Stimulated activated CD8-positive, alpha-beta memory T cell treated with anti-CD3 and anti-CD28 coated beads, Interleukin-15, amount 100 ng/mL, for 24 hours (primary cell): ENCODE measurements at places on chromosomes 2 and 18.

DNA sequence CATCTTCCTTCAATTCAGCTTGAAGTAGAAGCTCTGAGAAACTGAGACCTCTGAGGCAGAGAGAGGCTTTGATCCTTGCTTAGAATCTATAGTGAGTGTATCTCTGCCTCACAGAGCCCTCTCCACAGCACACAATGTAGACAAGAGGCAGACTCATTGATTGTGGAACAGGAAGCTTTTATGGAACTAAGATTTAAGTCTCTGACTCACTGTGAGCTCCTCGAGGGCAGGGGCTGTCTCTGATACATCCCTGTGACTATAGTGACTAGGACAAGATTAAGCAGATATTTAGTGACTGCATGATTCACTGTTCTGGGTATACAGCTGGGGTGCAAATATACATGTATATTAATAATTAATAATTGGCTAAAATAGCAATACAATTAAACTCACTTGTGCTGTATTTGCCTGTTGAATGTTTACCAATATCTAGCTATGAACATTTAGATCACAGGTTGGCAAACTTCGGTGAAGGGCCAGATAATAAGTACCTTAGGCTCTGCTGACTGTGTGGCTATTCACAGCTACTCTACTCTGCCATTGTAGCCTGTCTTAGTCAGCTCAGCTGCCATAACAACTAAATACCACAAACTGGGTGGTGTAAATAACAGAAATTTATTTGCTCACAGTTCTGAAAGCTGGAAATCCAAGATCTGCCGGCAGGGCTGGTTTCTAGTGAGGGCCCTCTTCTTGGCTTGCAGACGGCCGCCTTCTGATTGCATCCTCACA is 54.4 kb downstream of the ARHGEF4 start:
- DNase-seq, result no peak

- no peak for DNase-seq
Measured at GRCh38 chr2:190600293-190601103, 48.4 kb upstream of the NAB1 start.

GRCh38 chr2:201057087-201057521 is 14.4 kb downstream of the HYCC2 start:
- DNase-seq, result no peak

GRCh38 chr2:37842732-37843440 is 82.2 kb upstream of the RMDN2 start:
- no peak for DNase-seq

DNA sequence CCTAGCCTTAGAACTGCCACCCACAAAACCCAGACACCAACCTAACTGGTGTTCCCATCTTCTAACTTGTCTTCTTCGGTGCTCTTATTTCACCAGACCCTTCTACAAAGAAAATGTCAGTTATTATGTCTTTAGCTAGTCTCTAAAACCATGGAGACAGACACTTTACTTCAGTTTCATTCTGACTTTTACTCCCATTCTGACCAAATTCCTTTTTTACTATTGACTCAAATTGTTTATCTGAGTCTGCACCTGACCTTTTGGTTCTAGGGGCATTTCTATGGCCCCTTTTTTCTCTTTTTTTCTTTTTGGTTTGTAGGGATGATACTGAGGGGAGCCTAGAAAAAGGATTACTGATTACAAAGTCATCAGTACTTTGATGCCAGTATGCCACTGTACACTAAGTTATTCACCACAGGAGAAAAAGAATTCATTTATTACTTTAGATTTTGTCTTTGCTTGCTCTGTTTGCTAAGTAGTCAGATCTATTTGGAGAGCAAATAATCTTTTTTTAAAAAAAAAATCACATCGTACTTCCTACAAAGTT is 6.8 kb upstream of the SLC1A4 start:
- DNase-seq, result no peak

DNA sequence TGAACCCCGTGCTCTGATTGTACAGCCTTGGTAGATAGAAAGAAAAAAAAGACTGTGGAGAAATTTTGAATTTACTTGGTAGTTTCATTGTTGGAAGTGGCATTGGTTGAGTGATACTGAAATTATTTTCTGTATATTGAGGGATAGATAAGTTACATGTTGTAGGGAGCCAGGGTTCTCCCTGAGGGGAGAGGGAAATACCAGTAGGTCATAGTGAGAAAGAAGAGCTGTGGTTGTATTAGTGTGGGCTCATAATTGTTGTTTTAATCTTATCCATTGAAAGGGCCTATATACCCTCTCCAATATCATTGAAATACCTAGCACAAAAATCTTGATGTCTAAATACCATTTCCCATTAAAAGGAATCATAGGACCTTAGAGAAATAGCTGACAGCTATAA is 16.9 kb upstream of the RAB31 start:
- DNase-seq, result no peak

DNA sequence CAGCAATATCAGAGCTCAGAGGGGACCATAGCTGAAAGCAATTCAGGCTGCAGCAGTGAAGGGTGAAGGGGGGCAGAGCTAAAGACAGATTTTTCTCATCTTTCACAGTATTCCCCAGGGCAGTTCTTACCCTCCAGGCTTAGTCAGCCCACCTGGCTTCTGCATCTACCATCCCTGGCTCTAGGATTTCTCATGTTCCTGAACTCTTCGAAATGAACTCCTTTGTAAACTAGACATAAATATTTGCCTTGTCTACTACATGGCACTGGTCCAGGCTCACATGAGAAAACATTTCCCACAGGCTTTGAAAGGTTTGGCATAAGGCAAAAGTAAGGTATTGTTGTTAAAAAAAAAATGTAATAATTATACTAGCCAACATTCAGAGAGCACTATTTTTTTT is 23.6 kb upstream of the NEB start:
- no peak for DNase-seq

- DNase-seq, result no peak
Measured at GRCh38 chr18:10235661-10235952, 218.8 kb upstream of the APCDD1 start.

GRCh38 chr2:54572262-54572635 is 116.1 kb downstream of the SPTBN1 start:
- DNase-seq, result no peak

DNA sequence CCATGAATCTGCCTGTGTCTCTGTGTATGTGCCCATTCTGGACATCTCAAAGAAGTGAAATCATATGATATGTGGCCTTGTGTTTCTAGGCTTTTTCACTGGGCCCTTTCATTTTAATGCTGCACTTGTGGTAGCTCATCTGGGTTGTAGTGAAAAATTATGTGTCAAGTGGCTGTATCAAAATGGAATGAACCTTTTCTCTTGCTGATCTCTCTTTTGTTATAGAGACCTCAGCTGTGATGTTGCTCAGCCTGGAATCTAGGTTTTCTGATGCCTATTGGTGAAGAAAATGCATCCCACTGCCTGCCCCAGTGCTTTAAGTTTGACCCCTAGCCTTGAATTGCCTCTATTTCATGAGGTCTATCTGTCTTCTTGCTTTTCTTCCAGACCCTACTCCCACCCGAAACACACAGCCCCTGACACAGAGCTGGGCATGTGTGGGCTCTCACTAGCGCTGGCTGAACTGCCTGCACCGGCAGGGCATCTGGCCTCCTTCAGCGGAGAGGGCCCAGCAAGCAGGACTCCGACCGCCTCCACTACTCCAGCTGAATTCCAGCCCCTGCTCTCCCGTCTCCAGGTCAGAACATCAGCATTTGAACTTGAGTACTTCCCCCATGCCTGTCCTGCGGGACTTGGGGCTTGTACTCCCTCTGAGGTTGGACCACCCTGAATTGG is 175.8 kb upstream of the MSH6 start:
- DNase-seq, result no peak

DNA sequence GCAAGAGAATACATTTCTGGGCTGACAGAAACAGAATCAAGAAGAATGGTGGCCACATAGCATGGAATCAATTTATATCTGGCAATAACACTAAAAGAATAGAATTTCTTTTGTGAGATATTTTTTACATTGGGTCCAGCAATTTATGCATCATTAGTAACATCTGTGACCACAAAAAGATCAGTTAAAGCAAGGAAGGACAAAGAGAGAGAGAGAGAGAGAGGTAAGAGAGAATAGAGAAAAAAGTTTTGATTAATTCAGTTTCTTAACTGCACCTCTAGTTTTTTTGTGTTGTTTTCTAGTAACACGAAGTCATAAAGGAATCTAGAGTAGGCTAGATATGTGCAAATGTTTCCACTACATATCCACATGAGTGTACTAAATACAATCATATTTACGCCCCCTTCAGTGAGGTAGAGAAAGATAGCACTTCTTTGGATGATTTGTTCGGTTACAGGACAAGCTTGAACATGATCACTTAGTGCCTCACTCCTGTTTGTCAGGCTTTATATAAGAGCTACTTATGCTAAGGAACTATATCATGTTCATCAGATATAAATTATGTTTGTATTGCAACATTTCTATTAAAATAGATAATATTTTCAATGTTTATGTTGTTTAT is 247.4 kb upstream of the COL3A1 start:
- DNase-seq, result no peak

DNA sequence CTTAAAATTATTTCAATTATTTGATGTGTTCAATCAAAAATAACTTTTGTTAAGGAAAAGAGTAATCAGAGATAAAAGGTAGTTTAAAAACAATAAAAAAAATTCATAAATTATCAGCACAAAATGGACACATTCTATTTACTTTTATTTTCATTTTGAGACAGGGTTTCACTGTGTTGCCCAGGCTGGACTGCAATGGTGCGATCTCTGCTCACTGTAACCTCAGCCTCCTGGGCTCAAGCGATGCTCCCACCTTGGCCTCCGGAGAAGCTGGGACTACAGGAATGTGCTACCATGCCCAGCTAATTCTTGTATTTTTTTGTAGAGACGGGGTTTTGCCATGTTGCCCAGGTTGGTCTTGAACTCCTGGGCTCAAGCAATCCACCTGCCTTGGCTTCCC is 47.1 kb downstream of the LPIN2 start:
- DNase-seq, result no peak

DNA sequence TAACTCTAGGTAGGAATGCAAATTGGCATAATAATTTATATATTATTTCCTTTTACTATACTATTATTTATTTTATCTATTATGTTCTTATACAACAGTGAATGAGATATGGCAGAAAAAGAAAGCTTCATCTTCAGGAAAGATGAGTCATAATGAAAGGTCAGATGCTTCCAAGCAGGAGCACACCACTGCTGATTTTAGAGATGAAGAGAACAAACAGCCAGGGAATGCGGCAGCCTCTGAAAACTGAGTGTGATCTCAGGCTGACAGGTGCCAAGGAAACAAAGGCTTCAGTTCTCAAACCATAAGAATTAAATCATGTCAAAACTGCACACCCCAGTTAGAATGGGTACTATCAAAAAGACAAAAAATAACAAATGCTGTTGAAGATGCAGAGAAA is 149.0 kb downstream of the CCDC178 start:
- DNase-seq, result no peak

- DNase-seq, result no peak
Measured at GRCh38 chr2:152456262-152456661, 121.3 kb downstream of the FMNL2 start.

DNA sequence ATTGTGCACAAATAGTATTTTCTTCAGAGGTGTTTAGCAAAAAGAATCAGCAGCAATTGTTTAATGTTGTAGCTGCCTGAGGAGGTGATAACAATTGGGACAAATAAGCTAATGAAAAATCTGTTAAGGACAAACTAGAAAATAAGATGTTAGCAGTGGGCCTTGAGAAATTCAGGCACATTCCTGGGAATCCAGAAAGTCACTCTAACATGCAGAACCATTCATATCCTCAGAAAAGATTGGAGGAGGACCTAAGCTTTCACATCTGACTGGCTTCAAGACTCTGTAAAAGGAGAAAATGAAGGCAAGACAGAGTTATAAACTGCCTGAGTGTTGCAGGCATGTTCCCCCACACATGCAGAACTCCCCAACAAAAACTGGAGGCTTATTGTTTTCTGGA is 353.5 kb upstream of the RGPD4 start:
- DNase-seq, result no peak

GRCh38 chr18:33116376-33116775 is 324.1 kb downstream of the CCDC178 start:
- no peak for DNase-seq

- DNase-seq, result no peak
Measured at GRCh38 chr2:199302851-199303250, 154.9 kb downstream of the SATB2 start.

GRCh38 chr18:56890632-56891031 is 239.5 kb downstream of the WDR7 start:
- DNase-seq, result no peak

- DNase-seq, result no peak
Measured at GRCh38 chr2:237283131-237283928, 130.6 kb downstream of the COL6A3 start.

- no peak for DNase-seq
Measured at GRCh38 chr2:176107731-176108181, 676 bp downstream of the HOXD11 start.

DNA sequence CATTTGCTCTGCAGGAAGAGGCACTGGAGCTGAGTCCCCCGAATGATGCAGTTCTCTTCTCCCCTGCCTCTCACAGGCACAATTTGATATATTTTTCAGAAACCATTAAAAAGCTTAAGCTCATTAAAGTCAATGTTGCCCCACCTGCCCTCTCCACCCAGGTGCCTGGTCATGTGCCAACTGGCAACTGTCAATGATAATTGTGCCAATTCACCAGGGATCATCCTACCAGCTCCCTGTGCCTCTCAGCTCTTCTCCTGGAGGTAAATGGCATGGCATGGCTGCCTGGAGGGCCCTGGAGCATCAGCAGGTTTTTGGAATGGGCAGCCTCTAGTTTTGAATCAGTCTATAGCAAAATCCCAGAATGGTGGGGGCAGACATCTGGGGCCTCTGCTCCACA is 279.6 kb upstream of the ID2 start:
- no peak for DNase-seq

DNA sequence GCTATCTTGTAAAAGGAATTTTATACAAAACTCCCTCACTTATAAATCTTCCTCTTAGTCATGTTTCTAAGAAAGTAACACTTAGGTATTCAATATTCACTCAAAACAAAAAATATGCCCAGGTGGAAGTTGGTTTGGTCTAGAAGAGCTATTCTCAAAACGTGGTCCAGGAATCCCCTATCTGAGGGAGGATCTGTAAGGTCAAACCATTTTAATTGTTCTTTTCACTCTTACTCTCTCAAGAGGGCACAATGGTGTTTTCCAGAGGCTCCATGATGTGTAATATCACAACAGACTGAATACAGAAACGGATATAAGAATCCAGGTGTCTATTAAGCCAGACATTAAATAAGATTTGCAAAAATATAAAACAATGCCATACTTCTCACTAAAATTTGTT is 9.9 kb downstream of the MOB1A start:
- no peak for DNase-seq

DNA sequence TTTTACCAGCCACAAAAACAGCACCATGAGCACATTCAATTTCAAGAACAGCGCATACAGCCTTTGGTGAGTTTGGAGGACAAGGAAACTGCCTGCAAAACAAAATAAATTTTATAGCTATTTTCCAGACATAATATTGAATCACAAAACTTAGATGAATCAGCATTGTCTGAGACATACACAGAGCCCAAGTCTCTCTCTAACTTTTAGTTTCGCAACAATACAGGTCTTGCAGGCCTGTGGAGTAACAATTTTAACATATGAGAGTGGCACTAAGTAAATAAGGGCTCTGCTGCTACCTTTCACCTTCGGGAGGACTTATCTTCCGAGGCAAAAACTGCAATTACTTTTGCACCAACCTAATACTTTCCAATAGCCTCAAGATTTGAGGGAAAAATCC is 56.1 kb upstream of the PEX13 start:
- no peak for DNase-seq
